Stimulated activated naive CD8-positive, alpha-beta T cell treated with anti-CD3 and anti-CD28 coated beads, Interleukin-15, Interleukin-2, amounts not matched to agents 100 U/mL and 50 U/mL, for 24 hours (primary cell): ENCODE measurements at places on chromosomes 13 and 19.
A peak's percentile ranks its signal among the peaks of the same experiment; 100 is the strongest.

- DNase-seq, result no peak
These were observed 135.6 kb upstream of the TSC22D1 start for GRCh38 chr13:44711706-44712105.

DNA sequence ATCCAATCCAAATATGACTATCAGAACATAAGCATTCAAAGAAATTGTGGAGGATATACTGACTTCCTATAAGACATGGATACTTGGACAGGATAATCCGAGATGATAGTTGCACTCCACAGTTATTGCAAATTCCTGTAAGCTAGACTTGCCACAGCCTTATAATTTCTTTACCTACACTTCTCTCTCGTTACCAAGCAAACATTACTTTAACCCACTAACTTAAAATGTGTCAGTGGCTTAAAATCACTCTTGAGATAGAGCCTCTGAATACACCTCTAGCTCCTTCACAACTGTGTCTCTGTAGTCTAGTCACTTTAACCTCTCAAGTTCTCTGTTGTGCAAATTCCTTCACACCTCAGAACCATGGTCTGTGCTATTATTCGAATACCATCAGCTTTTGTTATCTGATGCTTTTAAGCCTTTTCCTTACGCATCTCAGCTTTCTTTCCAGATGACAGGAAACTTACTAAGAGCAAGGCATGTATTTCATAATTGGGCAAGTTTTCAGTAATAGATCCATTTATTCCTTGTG is 474.9 kb upstream of the MIR17HG start:
- DNase-seq, result no peak

GRCh38 chr13:97474349-97474980 is 40.5 kb downstream of the RAP2A start:
- DNase-seq, result no peak

DNA sequence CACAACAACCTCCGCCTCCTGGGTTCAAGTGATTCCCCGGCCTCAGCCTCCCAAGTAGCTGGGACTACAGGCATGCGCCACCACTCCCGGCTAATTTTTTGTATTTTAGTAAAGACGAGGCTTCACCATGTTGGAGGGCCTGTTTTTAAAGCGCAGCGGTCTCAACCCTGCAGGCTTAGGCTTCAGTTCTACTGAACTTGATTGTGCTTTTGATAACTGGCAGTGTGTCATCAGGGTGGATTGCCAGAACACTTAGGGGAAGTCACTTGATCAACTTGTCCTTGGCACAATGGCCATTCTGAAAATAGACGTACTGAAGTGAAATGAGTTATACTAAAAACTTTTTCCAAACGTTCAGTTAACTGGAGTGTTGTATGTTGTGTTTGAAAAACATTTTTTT is 472.2 kb downstream of the KLF5 start:
- DNase-seq, result no peak

DNA sequence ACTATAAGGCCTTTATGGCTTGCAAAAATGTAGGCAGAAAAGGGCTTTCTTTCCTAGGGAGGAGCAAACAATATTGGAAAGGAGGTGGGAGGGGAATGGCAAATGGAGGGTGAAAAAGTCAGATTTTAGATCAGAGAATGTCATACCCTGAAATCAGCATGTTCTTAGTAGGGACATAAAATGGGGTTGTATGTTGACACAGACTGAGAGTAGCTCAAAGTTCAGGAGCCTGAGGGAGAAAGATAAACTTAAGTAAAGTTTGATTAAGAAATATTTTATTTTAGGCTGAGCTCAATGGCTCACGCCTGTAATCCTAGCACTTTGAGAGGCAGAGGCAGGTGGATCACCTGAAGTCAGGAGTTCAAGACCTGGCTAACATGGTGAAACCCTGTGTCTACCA is 83.8 kb downstream of the ZNF737 start:
- no peak for DNase-seq

DNA sequence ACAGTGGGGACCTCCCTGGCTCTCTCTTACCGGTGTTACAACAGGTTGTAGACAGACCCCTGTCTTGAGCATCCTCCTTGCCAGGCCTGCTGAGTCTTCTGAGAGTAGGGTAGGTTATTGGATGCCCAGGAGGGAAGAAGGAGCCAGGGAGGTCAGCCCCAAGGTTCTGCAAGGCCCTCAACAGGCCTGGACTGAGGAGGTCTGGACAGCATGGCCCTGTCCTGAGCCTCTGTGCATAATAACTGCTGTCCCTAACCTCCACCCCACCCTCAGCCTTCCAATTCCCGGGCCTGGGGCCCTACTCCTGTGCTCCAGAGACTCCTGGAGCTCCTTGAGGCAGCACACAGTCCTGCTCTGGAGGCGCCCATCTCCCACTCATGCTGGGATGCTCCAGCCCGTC is 336 bp downstream of the CD22 start:
- no peak for DNase-seq

DNA sequence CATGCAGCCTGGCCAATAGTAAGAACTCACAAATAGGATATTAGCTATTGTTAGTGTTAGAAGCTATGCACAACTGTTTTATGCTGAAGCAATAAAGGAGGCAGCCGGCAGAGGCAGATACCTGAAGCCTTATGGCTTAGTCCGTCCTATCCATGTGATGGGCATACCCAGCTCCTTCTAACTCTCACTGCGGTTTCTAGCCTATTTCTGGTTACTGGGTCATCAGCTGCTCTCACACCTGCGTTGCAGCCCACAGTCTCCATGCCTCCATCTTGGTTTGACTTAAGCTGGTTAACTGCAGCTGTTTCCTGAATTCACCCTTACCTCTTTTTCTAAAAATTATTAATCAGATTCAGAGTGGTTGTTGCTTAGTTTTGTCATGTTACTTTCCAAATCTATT is 40.5 kb upstream of the CNMD start:
- DNase-seq, result no peak

GRCh38 chr13:65036999-65037398 is 2193.1 kb downstream of the PCDH9 start:
- DNase-seq, result no peak

GRCh38 chr13:60152114-60152513 is 11.6 kb downstream of the DIAPH3 start:
- DNase-seq, result no peak

GRCh38 chr13:24632382-24633121 is 47.7 kb upstream of the ATP12A start:
- no peak for DNase-seq

- DNase-seq, result no peak
These were observed 14.1 kb downstream of the NOSIP start for GRCh38 chr19:49566302-49566701.

- DNase-seq, result no peak
These were observed 234.4 kb upstream of the RXFP2 start for GRCh38 chr13:31504918-31505317.

GRCh38 chr13:36548129-36548528 is 115.8 kb downstream of the CCNA1 start:
- DNase-seq, result no peak

DNA sequence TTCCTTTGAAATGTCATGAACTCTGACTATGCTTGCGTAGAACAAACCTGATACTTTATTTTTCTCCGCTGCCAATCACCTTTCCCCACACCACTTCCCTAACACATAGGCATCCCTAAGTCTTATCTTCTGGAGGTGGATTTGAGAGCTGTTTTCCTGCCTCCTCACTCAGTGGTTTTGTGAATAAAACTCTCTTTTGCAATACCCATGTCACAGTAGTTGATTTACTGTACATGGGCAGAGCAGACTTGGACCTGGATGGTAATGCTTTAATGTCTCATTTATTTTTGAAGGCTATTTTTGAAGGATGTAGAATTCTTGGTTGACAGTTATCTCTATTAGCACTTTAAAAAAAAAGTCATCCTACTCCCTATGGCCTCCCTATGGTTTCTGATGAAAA is 881.8 kb downstream of the SLITRK5 start:
- no peak for DNase-seq

GRCh38 chr19:15161028-15161984 is 39.5 kb downstream of the NOTCH3 start:
- DNase-seq, result no peak

- no peak for DNase-seq
These were observed 171.6 kb upstream of the RNF113B start for GRCh38 chr13:98348466-98349200.

DNA sequence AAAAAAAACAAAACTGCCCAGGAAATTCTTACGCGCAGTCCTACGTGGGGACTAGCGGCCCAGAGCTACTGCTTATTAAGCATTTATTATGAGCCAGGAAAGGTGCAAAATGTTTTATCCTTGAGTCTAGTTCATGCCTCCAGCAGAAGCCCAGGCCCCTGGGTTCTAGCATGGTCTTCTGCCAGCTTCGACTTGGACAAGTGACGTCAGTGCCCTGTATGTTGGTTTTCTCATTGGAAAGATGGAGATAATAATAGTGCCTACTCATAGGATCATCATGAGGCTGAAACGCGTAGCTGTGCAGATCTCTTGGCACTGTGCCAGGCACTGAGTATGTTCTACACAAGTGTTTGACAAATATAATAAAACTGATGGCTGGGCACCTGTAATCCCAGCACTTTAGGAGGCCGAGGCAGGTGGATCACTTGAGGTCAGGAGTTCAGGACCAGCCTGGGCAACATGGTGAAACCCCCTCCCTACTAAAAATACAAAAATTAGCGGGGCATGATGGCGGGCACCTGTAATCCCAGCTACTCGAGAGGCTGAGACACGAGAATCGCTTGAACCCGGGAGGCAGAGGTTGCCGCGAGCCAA is 12.4 kb upstream of the SULT2B1 start:
- DNase-seq, result no peak

DNA sequence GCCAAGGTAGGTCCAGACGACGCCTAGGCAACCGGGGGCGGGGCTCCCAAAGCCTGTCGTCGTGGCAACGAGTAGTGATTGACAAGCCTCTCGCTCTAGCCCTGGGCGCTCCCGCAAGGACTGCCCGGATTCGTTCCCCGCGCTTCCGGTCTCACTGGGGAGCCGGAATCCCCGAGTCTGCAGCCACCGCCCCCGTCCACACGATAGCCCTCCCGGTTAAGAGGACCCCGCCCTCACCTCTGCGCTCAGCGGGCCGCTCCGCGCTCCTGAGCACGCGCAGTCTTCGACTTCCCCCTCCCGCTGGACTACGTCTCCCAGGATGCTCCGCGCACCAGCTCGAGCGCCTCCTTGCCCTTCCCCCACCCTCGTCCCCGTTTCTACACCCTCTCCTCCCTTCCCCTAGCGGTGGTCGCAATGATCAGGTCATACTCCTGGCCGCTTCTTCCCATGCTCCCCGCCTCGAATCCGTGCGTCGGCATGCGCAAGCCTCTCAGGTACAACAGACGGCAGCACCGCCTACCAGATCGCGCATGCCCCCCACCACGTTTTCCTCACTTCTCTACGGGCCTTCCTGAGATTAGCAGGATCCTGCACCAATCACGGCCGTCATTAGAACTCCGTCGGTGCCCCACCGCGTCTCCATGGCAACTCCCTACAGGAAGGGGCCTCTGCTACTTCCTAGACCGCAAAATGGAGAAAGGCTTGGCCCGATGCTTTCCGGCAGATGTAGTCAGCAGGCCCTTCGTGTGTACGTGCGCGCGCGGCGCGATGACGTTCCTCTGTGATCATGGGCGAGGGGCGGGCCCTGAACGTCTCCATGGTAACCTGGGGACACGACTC is at the start of gene MZF1:
Gene MZF1 (minus strand): TSS at position 518 of the 840 bp plus-strand sequence. CDS start 1,946 bp downstream, outside the sequence.
- DNase-seq, result peak; percentile 99

- no peak for DNase-seq
These were observed 9.1 kb downstream of the ATP8A2 start for GRCh38 chr13:25380741-25381324.

- DNase-seq, result no peak
These were observed 8.7 kb upstream of the UBAC2 start for GRCh38 chr13:99191900-99192399.

GRCh38 chr13:30934381-30934780 is 1.9 kb downstream of the TEX26 start:
- no peak for DNase-seq

DNA sequence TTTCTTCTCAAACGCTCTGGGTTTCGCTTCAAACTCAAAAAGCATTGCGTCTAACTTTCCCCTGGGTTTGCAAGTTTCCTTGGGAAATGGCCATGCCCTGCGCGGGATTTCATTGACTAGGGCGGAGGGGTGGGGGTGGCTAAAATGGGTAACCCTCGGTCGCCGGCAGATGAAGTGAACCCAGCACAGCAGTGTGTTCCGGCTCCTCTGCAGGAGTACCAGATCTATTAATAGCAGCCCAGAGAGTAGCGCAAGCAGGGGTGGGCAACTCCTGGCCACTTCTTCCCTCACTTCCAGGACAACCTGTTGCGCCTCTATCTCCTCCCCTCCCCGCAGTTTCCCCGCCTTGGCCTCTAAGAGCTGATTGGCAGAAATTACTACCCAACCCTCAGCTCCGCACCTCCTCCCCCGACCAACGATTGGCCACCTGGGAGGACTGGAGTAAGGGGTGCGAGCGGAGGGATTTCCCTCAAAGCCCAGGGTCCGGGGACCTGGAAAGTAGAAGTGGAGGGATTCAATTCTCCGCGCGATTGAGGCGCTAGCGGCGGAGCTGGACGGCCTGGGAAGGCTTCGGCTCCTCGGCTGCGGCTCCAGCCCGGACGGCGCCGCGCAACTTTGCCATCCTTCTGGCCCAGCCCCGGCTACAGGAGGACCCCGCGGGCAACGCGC is at the start of gene FREM2:
Gene FREM2 (plus strand): TSS at position 501 of the 669 bp plus-strand sequence. CDS start 268 bp downstream, outside the sequence.
- DNase-seq, result no peak

GRCh38 chr13:75963302-75963701 is 327.2 kb downstream of the LMO7 start:
- DNase-seq, result no peak

GRCh38 chr19:54916822-54917221 is 10.9 kb downstream of the NCR1 start:
- DNase-seq, result no peak

DNA sequence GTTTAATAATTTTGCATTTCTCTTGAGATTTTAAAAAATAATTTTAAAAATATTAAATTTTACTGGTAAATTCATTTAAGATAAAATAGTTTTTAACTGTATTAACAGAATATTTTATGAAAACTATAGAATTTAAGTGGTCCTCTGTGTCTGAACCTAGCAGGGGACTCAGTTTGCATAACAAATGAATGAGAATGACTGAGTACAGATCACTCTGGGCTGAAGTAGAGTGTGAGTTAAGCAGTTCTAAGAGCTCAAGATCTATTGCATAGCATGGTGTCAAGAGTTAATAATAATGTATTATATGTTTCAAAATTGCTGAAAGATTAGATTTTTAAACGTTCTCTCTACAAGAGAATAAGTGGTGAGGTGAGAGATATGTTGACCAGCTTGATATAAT is 348.3 kb upstream of the SLITRK1 start:
- DNase-seq, result no peak

DNA sequence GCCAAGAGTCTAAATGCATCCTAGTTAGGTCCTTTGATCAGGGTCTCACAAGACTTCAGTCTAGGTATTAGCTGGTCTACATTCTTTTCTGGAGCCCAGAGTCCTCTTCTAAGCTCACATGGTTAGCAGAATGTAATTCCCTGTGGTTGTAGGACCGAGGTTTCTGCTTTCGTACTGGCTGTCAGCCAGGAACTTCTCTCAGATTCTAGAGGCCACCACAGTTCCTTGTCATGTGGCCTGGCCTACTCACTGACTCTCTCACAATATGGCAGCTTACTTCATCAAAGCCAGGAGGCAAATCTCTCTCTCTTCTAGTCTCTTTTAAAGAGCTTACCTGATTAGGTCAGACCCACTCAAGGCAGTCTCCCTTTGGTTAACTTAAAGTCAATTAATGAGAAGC is 82.9 kb downstream of the POU4F1 start:
- DNase-seq, result no peak
